Glutamatergic neuron (in vitro differentiated cells): ENCODE measurements at places on chromosomes 16 and 17. TPM values are rescaled to one million over a fixed set of nuclear protein-coding genes. Genes with fewer than 3 reads are reported as not detected.

GRCh38 chr16:11170696-11171447, 85.1 kb downstream of the SOCS1 start:
- no peak for DNase-seq

DNA sequence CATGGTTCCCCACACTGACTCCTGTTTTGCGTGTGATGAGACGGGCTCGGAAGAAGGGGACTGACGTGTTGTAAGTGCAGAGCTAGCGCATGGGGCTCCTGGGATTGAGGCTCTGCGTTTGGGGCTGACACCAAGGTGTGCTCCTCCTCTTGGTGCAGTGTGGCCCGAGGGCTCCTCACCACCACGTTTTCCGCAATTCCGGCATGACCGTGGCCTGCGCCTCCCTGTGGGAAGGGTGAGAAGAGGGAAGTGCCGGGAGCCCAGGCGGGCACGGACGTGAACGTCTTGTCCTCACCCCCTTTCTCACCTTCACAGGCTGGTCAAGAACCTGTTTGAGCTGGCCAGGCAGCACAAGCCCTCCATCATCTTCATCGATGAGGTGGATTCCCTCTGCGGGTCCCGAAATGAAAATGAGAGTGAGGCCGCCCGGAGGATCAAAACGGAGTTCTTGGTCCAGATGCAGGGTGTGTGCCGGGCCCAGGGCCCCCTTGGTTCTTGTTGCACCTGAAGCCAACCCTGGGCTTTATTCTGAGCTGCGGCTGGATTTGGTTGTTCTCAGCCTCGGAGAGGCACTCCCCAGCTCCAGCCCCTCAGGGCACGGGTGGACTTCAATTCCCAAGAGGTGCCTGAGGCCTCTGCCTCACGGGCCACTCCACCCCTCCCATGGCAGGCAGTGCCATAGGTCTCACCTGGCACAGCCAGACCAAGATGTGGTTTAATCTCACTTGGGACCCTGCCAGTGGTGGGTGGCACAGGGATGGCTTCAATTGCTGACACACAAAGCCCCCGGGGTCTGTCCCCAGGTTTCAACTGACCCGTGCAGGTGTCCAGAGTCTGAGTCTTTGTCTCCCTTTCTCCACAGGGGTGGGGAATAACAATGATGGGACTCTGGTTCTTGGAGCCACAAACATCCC, 8.9 kb downstream of the VPS4A start:
- no peak for DNase-seq

DNA sequence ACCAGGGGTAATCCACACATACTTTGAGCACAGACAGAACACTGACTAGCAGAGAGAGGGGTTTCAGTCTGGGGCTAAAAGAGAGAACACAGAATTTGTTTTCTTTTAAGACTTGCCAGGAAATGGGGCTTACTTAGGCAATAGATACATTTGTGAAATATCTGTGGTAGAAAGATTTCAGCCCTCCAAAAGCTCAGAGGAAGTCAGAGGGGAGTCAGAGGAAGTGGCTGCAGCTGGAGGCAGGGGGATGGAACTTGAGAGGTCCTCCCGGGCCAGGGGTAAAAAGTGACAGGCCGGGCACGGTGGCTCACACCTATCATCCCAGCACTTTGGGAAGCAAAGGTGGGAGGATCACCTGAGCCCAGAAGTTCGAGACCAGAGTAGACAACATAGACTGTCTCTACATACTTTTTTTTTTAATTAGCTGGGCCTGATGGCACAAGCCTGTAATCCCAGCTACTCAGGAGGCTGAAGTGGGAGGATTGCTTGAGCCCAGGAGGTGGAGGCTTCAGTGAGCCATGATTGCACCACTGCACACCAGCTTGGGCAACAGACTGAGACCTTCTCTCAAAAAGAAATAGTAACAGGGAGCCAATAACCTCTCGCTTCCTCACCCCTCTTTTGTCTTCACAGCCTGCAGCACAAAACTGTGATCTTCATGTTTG, 49.9 kb downstream of the NLRC5 start:
- no peak for DNase-seq

- no peak for DNase-seq
Observed at GRCh38 chr17:81428948-81429774, 33.9 kb downstream of the BAHCC1 start.

DNA sequence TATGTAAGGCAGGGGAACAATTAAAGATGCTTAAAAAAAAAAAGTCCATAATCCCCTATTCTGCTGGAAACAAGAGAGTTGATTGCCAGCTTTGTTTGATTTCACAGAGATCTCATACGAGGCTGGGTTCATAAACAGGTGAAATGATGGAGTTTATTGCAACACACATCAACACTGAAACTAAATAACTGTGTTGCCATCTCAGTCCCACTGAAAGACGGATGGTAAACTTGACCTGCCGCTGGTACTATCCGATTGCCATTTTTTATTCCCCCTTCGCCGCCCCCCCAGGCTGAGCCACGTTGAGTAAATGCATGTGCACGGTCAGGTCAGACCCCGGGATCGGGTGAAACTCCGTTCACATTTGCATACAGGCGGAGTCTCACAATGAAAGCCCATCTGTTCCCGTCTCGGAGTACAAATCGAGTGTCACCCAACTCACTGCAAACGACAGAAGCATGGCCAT, 119.2 kb downstream of the SKAP1 start:
- peak; percentile 54 for DNase-seq

DNA sequence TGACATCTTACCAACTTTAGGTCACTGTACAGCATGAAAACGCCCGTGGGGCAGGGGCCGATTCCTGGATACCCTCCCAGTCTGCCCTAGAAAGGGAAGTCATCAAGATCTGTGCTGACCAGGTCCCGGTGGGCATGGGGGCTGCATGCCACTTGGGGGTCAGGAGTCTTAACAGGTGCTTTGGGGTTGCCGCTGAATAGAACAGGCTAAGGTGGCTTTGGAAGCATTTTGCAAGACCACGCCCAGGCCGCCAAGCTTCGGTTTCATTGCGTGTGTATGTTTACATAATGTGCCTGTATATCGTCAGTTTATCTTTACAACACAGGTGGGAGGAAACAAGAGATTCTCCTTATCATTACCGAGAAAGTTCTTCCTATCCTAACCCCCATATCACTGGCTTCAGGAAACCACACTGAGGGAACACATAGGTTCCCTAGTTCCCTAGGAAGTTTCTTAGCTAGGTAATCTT, 13.3 kb upstream of the USP36 start:
- no peak for DNase-seq

Gene RBFOX1
- total RNA-seq, result 30.5 TPM

Gene CHST6
- total RNA-seq, result 4.0 TPM

Gene MEIOB
- total RNA-seq, result 2.4 TPM

Gene UMOD
- total RNA-seq, result not detected
